Anterior cingulate cortex (tissue), 58 donors: ENCODE measurements at places on chromosomes 13 and 19.

- DNase-seq = no peak
Measured at GRCh38 chr19:57905258-57905657, 11.1 kb downstream of the ZNF417 start.

DNA sequence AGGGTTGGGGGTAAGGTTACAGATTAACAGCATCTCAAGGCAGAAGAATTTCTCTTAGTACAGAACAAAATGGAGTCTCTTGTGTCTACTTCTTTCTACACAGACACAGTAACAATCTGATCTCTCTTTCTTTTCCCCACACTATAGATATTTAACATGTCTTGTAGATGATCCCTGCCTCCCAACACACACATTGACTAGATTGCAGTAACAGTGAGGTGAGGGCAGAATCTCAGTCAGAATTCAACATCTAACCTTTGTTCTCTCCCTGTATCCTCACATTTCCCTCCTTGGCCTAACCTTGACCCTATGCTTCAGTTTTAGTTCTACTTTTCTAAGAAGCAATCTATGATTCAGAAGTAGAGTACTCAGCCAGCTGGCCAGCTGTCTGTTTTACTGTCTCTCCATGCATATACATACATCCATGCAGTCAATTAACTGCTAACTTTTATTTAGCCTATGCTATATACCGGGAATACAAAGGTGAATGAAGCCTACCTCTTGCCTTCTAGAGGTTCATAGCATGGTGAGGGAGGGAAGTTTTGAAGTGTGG is 18.1 kb downstream of the DNAJC15 start:
- no peak for DNase-seq

DNA sequence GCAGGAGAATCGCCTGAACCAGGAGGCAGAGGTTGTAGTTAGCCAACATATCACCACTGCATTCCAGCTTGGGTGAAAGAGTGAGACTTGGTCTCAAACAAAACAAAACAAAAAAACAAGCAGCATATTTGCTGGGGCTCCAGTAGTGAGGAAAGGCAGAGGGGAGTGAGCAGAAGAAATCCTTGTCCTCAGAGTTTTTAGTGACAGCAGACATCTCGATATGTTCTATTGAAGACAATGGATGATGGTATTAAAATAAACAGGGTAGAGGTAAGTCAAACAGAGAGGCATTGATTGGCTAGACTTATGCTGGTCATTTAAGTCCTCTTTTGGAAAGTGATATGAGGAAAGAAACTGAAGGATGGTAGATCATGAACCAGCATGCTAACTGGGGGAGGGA is 19.0 kb downstream of the NLRP7 start:
- DNase-seq = no peak

DNA sequence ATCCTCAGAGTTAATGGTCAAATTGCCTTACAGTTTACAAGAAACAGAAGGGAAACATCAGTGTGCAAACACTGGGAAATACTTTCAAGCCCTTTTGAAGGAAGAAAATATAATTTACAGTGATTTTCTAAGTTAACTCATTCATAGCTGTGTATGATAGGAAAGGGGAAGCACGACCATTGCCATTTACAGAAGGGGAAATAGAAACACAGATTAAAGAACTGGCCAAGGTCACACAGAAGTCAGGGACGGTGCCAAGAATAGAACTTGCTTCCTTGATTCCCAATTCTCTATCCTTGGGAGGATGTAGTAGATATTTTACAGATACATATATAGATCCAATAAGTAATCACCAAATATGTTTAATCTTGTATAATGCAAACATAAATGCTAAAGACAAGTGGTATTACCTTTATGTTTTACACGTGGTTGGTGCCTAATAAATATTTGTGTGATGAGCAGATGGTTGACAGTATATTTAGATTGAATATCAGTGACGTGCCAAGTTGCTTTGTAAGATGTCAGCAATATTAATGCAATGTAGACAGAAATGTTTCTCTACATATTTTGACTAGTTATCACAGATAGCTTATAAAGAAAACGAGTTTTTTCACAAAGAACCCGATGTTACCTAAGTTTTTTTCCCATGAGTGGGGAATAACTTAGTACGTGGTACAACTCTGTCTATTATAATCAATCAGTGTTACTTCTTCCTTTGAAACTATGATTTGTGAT is 73.1 kb downstream of the FLT1 start:
- no peak for DNase-seq

- DNase-seq = no peak
Measured at GRCh38 chr13:19742643-19743042, 40.1 kb downstream of the PSPC1 start.

DNA sequence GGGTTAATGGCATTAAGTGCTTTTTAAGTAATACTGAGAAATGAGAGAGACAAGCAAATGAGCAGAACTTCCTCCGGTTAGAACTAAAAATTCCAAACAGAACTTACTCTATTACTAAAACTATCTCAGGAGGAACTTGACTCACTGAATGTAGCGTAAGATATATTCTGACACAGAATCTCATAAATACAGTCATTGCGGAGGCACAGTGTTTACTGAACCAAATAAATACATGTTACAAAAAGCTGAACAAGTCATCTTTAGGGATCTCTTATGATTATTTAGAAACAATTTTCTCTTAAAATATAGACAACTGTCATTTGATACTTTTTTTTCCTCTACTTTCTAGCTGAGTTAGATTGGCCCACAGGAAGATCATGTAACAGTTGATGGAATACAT is 283.1 kb downstream of the KLF12 start:
- DNase-seq = no peak

DNA sequence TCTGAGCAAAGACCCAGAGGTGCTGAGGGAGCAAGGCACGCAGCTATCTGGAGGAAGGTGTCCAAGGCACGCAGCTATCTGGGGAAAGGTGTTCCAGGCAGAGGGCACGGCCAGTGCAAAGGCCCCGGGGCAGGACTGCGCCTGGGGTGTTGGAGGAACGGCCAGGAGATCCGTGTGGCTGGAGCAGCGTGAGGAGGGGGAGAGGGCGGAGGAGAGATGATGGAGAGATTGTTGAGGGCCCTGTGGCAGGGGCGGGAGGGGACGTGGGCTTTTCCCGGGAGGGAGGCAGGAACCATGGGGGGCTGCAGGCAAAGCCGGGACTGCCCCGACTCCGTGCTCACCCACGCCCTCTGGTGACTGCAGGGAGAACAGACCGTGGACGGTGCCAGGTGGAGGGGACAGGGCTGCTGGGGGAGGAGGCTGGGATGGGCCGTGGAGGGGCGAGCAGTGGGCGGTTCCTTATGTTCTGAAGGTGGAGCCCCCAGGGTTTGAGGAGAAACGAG is 13.3 kb upstream of the MISP start:
- DNase-seq = no peak

- no peak for DNase-seq
Measured at GRCh38 chr19:34499155-34499834, 17.7 kb downstream of the WTIP start.

- DNase-seq = peak; percentile 87
Measured at GRCh38 chr19:56477429-56478338, 539 bp upstream of the ZNF667 start.

GRCh38 chr19:4721196-4721595 is 2.4 kb downstream of the DPP9 start:
- DNase-seq = no peak

DNA sequence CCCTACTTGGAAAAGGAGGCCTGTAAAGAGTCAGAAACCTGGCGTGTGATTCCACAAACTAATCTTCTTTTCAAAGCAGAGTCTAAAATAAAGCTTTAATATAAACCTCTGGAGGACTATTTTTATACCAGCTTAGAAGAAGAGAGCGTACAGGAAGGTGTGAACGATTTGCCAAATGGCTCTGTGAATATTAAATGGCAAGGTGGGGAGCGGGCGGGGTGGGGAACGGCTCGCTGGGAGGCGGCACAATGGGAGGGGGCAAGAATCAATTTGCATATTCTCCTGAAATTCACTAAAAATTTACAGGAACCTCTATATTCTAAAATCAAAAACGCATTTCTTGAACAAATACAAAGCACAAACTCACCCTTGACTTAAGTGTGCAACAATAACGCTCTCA is 982 bp downstream of the ZNF780B start:
- DNase-seq = no peak

DNA sequence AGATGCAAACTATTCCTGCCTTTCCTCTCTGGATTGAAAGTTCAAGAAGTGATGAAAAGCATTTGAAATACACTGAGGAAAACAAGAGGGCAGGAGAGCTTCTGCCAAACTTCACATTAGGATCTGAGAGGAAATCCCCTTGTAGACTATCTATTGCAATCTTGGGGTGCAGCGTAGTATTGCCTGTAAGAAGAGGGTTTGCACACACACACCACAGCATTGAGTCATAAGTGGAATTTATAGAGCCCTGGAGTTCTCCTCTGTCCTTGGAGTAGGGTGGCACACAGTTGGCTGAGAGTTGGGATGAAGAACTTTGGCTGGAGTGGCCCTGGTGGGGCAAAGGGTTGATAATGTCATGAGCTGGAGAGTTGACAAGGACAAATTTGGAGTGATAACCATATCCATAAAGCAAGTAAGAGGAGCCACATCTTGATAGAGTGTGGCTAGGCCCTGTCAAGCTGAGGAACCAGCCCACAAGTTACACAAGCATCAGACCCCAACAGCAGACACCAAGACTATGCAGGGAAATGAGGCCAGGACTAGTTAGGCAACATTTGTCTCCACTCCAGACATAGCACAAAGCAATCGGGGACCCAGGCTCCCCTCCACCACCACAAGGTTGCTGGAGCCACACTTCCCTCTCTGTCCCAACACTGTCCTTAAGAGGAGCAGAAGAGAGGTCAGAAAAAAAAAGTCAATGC is 520.9 kb downstream of the KLF5 start:
- DNase-seq = no peak

- DNase-seq = no peak
Measured at GRCh38 chr19:34094960-34095359, 77.3 kb upstream of the LSM14A start.

DNA sequence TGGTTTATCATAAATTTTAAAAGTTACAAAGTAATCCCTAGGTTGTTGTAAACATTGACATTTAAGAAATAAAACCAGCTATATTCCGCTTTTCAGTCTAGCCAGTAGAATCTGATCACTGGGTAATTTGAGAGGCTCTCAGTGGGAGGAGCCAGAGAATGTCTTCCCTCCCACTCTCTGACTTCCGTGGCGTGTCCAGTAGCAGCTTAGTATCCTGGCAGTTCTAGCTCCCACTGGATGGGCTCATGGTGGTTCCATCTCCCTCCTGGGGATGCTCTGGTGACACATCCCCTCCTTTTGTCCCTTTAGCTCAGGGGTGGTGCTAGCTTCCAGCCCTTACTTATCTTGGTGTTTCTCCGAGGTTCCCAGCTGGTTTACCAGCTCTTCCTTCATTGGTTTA is 34.5 kb downstream of the MTUS2 start:
- DNase-seq = no peak

- DNase-seq = no peak
Measured at GRCh38 chr13:92823059-92823458, 403.5 kb upstream of the GPC6 start.

GRCh38 chr19:41546386-41546789 is 29.6 kb upstream of the CEACAM21 start:
- DNase-seq = no peak

DNA sequence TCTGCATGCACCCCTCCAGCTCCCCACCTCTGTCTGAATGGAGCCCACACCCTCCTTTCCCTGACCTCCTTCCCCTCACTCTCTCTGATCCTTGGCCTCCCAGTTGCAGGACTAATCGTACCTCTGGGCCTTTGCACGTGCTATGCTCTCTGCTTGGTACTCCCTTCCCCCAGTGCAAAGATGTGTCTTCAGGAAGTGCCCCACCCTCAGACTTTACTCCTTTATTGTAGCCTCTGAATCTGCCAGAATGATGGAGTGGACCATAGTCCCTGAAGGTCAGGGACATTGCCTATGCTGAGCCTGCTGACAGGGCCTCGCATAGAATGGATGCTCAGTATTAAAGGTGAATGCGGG is 1.3 kb upstream of the JUND start:
- DNase-seq = no peak

GRCh38 chr19:55251341-55252081 is 7.3 kb downstream of the PPP6R1 start:
- no peak for DNase-seq

DNA sequence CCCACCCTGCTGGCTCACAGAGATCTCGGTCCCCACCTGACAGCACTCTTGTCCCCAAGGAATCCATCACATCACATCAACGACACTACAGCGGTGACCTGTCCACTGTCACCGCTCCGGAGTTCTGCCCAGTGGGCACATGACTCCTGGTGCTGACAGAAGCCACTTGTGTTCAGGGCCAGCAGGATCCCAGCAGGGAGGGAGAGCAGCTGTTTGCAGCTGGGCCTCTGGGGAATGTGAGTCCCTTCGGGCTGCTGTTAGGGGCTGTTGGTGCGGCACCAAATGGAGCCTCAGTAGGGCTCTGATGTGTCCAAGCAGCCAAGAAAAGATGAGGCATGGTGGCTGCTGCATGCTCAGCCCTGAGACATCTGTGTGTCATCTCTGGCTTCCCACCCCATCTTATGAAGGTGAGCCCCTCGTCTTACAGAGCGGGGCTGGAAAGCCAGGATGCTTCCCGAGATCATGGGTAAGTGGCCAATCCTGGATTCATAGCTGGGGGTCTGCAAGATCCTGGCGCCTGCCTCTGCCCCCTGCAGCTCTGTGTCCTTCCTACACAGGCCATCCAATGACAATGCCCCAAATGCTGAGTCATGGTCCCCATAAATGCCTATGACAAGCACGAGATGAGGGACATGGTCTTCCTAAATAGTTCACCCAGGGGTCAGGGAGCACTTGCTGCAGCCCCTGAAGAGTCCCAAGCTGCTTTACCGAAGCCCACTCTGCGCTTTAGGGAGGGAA is 56.0 kb downstream of the F2RL3 start:
- DNase-seq = peak; percentile 2

- DNase-seq = no peak
Measured at GRCh38 chr13:112777637-112778406, 88.0 kb downstream of the ATP11A start.

GRCh38 chr13:108368250-108368905 is 98.9 kb downstream of the TNFSF13B start:
- no peak for DNase-seq

- DNase-seq = peak; percentile 17
Measured at GRCh38 chr19:11496391-11497163, 9.1 kb downstream of the ZNF653 start.

- no peak for DNase-seq
Measured at GRCh38 chr19:50823389-50824042, at the start of gene KLK1. TSS of gene KLK1 (minus strand) at chr19:50823787. CDS start at chr19:50823748, 39 bp downstream.
